ENCODE measurements at places on chromosomes 11 and 22. TPM values are rescaled to one million over a fixed set of nuclear protein-coding genes. Genes with fewer than 3 reads are reported as not detected.

DNA sequence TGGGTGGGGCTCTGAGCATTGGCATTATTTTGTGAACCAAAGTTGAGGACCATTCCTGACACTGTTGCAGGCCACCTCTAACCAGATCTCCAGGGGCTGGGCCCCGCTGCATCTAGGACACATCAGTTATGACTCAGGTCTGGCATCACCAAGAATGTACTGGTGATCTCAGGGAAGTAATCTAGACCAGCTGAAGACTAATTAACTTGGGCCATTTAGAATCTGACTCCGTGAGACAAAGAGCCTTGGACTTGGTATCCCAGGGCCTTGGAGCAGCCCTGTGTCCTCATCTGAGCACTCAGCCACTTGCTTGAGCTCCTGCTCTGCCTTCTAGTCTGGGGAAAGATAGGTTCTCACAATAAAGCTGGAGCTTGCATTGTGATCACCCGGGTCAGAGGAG, 200.6 kb downstream of the KIRREL3 start:
- no peak for DNase-seq

- no peak for DNase-seq
Measured at GRCh38 chr11:131326829-131327228, 43.6 kb upstream of the NTM start.

- no peak for DNase-seq
Measured at GRCh38 chr11:119051440-119052162, 5.4 kb downstream of the HYOU1 start.

GRCh38 chr11:31529701-31530100, 20.1 kb downstream of the ELP4 start:
- no peak for DNase-seq

DNA sequence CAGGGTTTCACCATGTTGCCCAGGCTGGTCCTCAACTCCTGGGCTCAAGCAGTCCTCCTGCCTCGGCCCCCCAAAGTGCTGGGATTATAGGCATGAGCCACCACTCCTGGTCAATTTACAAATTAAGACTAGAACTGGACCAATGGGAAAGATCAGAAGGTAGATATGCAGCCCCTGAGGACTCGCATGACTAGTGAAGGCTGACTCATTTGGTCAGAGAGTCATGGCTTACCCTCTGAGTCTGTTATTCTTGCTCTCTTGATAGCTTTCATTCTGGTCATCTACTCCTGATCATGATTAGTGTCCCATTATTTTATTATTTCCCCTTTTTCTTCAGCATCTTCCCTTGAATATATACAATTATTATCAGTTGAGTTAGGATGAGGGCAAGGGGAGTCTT, 2.7 kb upstream of the LDHAL6A start:
- DNase-seq: no peak

DNA sequence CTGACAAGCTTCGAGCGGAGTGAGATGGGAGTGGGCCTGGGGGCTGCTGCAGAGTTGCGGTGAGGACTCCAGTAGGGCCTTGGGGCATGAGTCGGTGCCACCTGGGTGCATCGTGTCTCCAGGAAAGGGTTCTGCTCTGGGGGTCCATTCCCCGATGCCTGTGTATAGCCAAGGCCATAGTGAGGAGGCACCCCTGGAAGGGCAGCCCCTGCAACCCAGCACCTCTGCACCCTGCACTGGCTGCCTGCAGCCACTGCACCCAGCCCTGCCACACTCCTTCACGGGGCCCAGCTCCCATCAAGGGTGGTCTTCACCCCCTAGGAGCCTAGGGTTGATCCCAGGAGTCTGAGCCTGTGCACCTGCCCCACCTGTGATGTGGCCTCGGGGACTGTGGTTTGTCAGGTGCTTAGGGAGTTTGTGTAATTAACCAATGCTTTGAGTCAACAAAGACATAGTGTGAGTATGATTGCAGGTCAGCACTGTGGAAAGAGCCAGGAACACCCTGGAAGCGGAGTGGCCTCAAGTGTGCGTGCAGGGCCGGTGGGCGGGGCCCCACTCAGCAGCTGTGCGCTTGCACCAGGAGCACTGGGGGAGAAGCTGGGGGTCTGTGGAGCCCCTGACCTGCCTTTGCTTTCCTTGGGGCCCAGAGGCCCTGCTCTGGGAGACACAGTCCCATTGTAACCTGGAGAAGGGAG, 1299.3 kb downstream of the BRD1 start:
- no peak for DNase-seq

GRCh38 chr11:925158-925495, 543 bp upstream of the AP2A2 start:
- DNase-seq: no peak

Gene HTR3A
- total RNA-seq: 0.58 TPM

Gene ASCL2
- total RNA-seq: 0.42 TPM

Gene ATXN10
- 191 TPM for total RNA-seq

Gene KDM4E
- not detected for total RNA-seq

Gene GPHA2
- total RNA-seq: not detected

Gene IGSF9B
- 11.4 TPM for total RNA-seq

Gene FOLR2
- total RNA-seq: 19.6 TPM
